ENCODE measurements at places on chromosomes 7 and 10.

DNA sequence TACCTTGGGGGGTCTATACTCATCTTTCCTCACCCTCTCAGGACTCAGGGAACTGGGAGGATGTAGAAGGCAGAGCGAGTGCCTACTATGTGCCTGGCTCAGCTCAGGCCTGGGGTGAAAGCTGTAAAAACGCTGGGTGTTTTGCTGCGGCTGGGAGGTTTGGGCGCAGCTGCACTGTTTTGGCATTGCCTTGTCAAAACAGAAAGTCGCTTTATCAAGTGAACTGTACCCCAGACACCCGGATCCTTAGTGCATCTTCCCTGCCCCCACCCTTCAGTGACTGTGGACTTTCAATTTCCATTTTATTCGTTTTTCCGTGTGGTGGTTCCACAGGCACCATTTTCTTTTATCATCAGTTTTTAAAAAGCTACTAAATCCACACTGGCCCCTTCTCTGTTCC, 86.7 kb upstream of the ZNF716 start:
- DNase-seq = no peak

GRCh38 chr7:104851268-104851667, 162.7 kb upstream of the KMT2E start:
- DNase-seq = no peak

DNA sequence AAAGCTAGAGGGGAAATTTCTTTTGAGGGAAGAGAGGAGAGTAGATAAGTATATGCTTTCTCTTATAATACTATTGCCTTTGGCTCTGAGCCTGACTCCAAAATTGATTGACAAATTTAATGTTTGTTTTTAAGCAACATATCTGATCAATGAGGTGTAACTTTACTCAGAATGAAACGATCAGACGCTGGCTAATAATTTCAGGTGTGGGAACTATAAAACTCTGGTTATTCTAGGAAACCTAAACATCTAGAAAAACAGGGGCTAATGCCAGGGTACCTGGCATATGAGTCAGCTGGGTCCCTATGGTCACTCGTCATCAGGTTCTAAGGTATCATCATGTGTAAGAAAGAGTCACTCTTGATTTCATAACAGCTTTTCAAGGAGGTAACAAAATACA, 139.7 kb downstream of the ATE1 start:
- no peak for DNase-seq

DNA sequence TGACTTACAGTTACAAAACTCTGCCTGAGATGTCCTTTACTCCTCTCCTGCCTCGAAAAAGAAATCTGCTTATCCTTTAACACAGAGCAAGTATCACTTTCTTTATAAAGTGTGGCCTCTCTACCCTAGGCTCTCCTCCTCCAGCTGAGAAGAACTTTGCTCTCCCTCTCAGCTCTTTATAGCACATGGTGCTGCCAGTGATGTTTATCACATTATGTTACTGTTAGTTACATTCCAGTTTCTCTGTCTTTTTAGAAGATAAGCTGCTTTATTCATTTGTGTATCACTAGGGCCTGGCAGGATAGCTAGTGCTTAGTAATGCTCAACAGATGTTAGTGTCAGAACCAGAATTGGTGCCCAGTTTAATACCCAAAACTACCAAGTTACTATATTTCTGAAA, 41.1 kb upstream of the TMEM229A start:
- no peak for DNase-seq

DNA sequence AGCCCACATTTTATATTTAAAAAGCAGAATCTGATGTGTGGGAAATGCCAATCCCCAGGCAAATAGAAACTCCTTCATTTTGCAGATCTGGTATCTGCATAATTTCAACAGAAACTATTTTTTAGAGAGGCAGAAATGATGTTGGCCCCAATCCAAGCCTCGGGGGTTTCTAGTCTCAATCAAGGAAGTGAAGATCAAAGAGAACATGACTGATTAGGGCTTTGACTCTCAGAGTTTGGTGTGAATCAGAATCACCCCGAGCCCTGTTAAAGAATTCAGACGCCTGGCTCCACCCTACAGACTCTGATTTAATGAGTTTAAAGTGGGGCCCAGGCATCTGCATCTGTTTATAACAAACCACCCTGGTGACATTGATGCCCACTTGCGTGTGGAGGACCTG, 36.7 kb upstream of the UBE2H start:
- DNase-seq = no peak

DNA sequence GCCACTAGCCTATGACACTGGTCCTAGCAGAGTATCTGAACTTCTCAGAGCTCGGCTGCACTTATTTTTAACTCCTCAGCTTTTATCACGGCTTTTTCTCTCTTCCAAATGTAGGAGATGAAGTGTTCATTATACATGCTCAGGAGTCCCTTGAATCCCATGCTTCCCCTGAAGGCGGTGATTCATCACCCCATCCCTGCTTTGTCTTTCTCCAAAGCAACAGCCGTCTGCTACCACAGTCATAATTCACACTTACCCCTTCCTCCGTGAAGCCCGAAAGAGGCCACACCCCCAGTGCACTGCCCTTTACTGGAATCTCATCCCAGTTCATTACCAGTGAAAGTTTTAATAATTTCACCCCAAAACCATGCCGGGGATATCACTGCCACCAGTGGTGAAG, 301.5 kb upstream of the SHH start:
- DNase-seq = no peak

DNA sequence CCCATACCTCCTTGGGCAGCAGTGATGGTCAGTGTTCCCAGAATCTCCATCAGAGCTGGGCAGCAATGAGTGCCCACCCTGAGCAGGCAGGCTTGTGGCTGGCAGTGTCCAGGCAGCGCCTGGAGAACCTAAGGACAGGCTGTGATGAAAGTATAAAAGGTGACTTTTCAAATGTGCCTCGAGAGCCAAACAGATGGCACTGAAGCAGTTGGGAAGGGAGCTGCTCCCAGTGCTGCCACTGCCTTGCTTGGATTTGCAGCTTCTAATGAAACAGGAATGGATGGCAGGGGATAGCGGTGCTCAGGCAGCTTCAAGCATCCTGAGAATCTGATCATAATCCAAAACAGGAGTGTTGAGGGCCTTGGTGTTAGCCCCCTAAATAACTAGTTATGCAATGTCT, 179.8 kb upstream of the AOAH start:
- DNase-seq = no peak

DNA sequence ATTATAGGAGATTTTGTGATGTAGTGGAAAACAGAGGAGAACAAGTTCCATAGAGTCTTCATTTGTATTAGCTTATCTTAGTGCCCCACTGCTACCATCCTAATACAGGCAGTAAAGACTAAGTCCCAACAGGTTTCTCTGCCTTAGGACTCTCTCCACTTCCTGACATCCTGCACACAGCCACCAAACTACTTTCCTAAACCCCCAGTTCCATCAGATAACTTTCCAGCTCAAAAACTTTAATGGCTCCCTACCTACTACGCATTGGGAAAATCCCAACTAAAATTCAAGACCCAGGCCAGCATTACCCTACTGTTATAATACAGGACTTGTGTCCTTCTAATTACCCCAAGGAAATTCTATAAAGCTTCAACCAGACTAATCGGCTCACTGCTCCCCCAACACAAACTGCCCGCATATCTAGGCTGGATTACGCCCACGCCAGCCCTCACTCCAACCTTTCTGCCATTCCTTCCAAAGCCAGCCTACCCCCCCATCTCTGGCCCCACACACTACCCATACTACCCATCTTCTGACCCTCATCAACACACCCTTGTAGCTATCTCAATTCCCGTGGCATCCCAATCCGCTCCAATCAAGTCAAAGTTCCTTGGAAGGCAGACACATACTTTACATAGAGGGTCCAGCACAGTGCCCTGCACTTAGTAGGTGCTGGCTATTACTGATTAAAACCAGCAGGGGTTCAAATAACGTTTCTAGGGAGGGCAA, 1.4 kb downstream of the IDE start:
- DNase-seq = no peak

- no peak for DNase-seq
Observed at GRCh38 chr7:756231-756927, 29.3 kb upstream of the PRKAR1B start.

DNA sequence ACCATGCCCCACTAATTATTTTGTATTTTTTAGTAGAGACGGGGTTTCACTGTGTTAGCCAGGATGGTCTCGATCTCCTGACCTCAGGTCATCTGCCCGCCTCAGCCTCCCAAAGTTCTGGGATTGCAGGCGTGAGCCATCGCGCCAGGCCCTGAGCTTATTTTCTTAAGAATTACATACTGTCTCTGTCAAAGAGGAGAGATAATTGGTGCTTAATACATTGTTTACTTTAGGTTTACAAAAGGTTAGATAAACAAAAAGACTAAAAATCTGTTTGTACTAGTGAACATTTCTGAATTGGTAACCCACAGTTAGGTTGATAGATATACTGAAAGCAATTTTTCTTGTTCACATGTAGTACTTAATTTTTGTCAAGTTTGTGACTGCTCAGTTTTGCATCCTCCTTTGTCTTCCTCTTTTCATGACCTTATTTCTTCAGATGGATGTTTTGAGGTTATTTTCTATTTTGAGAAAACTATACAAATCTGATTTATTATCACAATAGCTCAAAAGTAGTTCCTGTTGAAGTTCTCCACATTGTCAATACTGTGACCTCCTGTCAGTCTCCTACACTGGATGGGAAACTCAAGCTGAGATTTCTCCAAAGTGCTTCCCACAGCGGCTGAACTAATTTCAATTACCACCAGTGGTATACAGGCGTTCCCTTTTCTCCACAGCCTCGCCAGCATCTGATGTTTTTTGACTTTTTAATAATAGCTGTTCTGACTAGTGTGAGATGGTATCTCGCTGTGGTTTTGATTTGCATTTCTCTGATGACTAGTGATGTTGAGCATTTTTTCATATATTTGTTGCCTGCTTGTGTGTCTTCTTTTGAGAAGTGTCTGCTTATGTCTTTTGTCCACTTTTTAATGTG, 22.5 kb downstream of the HHEX start:
- DNase-seq = peak; percentile 66

DNA sequence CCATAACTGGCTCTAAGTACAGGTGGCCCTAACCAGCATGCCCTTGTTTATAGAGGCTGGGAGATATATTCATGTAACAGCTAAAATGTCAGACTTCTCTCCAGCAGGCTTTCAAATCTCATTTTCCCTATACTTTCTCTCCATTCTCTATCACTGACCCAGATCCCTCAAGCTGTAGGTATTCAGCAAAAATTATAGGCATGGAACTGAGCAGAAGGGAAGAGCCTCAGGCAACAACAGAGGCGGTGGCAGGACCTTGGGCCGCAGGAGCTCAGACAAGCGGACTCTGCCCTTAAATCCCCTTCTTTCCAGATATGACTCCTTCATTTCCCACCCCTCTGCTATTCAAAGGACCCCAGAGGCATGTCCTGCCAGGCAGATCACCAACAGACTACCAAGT, 417.4 kb downstream of the PLXNA4 start:
- DNase-seq = no peak

DNA sequence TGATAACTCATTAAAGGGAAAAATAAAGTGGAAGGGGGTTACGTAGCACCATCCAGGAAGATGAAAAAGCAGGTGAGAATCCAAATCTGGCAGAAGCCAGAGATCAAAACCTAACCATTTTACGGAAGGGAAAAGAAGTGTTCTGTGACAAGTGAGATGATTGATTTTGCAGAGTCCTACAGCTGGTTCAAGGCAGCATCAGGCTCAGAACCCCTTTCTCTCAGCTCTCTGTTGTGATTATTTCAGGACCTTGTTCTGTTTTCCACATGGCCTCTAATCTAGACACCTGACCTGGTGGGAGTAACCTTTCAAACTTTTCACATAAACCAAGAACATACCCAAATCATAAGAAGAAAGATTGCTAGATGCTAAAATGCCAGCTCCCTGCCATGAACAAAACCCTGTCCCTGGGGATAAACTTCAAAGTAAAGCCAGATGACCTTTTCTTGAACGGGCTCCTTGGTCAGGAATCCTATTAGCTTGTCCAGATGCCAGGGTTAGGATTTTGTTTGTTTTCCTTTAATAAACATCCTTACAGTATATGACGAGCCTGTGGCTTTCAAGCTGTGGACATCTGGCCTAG, 5.9 kb downstream of the DUSP5 start:
- no peak for DNase-seq

DNA sequence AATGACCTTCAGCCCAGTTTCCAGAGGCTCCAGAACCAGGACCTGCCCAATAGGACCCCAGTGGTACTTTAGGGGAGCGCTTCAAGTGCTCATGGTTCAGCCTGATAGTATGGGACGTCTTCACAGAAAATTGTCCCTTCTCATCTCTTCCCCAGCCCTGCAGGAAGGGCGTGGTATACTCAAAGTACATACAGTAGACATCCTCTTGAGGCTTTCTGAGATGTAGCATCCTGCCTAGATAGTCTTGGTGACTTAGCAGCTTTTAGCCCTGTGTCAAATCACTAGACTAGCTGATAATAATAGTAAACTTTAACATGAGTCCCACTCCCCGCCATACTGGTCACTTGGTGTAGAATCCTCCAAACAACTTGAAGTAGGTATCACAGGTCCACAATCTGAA, 193.2 kb downstream of the CYP26A1 start:
- DNase-seq = no peak

- no peak for DNase-seq
Observed at GRCh38 chr10:127526161-127526560, 22.9 kb upstream of the NPS start.

- DNase-seq = no peak
Observed at GRCh38 chr10:14665304-14665703, 109.4 kb downstream of the FAM107B start.
